ENCODE measurements at places on chromosomes 1 and 21. TPM values are rescaled to one million over a fixed set of nuclear protein-coding genes. Genes with fewer than 3 reads are reported as not detected.

The SH3BGR gene
- not detected for total RNA-seq

The LCE3E gene
- total RNA-seq = not detected

The NBPF4 gene
- total RNA-seq = not detected

The HPDL gene
- 16.8 TPM for total RNA-seq

The PTPRC gene
- 604 TPM for total RNA-seq

The PRAMEF2 gene
- not detected for total RNA-seq

The HUNK gene
- total RNA-seq = 0.21 TPM

The CORT gene
- 0.95 TPM for total RNA-seq

The MIXL1 gene
- not detected for total RNA-seq

The GPR161 gene
- not detected for total RNA-seq

The MR1 gene
- 29.3 TPM for total RNA-seq

The SYNC gene
- not detected for total RNA-seq

The MPZ gene
- total RNA-seq = 3.4 TPM

The PTPN14 gene
- 0.13 TPM for total RNA-seq

The MX2 gene
- 58.6 TPM for total RNA-seq

The SPOCD1 gene
- total RNA-seq = not detected

The KRTAP27-1 gene
- total RNA-seq = not detected

The GABRD gene
- not detected for total RNA-seq

Data from activated CD8-positive, alpha-beta T cell treated with anti-CD3 and anti-CD28 coated beads, Interleukin-2, amount 10 ng/mL, durations not matched to agents 7 days and 5 days (primary cell).